Gastroesophageal sphincter (tissue), 4 donors: ENCODE measurements at places on chromosomes 7 and 10. TPM values are rescaled to one million over a fixed set of nuclear protein-coding genes. Genes with fewer than 3 reads are reported as not detected.

SLC29A4 gene
- 4.7 TPM for total RNA-seq

CXCL12 gene
- 48.1 TPM for total RNA-seq

NUTM2B gene
- total RNA-seq = 1.4 TPM

RBP4 gene
- not detected for total RNA-seq

TNRC18 gene
- total RNA-seq = 87.6 TPM

UCMA gene
- total RNA-seq = not detected

TSPAN33 gene
- total RNA-seq = 4.3 TPM

TNPO3 gene
- 48.5 TPM for total RNA-seq

FAM25G gene
- not detected for total RNA-seq

MUC3A gene
- not detected for total RNA-seq

STK31 gene
- 0.31 TPM for total RNA-seq

CPN1 gene
- not detected for total RNA-seq

GIMAP2 gene
- 14.9 TPM for total RNA-seq

SCIN gene
- total RNA-seq = 2.2 TPM

ANKRD16 gene
- total RNA-seq = 8.9 TPM

ITIH2 gene
- total RNA-seq = not detected

CNPY1 gene
- not detected for total RNA-seq

PRTFDC1 gene
- total RNA-seq = 14.6 TPM

SEMA4G gene
- 2.2 TPM for total RNA-seq

KIAA1217 gene
- 12.8 TPM for total RNA-seq

LMOD2 gene
- total RNA-seq = not detected

INTS1 gene
- 29.8 TPM for total RNA-seq

CALCR gene
- not detected for total RNA-seq

TMEM184A gene
- 1.5 TPM for total RNA-seq

CRCP gene
- total RNA-seq = 49.1 TPM

MRC1 gene
- 9.8 TPM for total RNA-seq

VWDE gene
- not detected for total RNA-seq

PLXNA4 gene
- 12.2 TPM for total RNA-seq

NME8 gene
- total RNA-seq = not detected

ADAM22 gene
- 1.4 TPM for total RNA-seq

ASB10 gene
- not detected for total RNA-seq

ZNF804B gene
- not detected for total RNA-seq

CRYGN gene
- total RNA-seq = 0.27 TPM

MYL10 gene
- total RNA-seq = not detected

ERVW-1 gene
- total RNA-seq = not detected

COL17A1 gene
- 0.12 TPM for total RNA-seq

HPSE2 gene
- total RNA-seq = 19.1 TPM

ZNF212 gene
- total RNA-seq = 4.3 TPM

CCDC186 gene
- 24.7 TPM for total RNA-seq

TDRD1 gene
- total RNA-seq = not detected

MMS19 gene
- total RNA-seq = 54.9 TPM

SHH gene
- not detected for total RNA-seq

KEL gene
- total RNA-seq = not detected

ABCC2 gene
- total RNA-seq = 0.84 TPM

POMZP3 gene
- 6.7 TPM for total RNA-seq
